ENCODE measurements at places on chromosomes 12 and 14.

DNA sequence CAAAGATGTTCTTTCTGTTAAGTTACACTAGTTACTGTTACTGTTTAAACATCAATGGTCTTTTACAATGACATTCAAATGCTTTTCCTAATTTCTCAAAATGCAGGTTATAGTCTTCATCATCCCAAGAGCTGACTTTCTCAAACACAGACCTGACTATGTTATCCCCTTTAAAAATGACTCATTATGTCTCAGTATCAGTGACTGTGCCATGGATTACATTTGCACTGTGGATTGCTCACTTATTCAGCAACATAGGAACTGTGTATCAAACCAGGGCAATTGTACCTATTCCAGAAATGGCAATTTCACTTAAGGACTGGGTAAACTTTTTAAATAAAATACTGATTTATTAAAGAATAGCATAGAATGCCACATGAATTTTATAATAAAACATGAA lies 630.2 kb upstream of the NOVA1 start:
- DNase-seq: no peak

DNA sequence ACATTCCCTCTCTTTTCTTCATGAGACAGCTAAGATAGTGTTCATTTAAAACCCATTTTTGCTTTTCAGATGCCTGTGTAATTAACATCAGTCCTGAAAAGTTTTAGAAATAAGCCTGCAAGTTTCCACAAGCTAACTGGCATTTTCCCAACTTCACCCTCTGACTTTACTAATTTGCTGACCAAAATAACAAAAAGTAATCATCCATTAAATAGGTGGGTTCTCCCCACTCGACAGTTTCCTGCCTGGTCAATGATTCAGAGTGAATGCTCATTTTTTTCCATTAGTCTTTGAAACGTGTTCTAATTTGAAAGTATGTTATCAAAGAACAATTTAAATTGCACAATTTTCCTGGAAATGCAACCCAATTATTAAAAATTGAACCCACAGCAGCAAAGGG lies 23.6 kb downstream of the NELL2 start:
- DNase-seq: no peak

DNA sequence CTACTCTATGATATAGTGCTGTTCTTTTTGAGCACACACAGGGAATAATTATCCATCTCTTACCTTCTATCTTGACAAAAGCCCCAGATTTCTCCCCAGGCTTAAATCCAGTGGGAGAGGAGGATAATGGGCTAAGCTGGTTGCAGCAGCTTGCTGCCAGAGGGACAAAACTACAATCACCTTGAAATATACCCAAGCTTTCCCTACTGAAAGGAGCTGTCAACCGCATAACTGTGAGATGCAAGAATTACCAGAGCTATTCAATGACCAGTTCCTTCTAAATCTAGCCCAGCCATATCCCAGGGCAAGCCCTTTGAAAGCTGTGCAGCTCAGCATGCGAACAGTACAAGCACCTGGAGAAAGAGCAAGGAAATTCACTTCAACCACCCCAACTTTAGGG lies 943 bp upstream of the MGAT4C start:
- no peak for DNase-seq

DNA sequence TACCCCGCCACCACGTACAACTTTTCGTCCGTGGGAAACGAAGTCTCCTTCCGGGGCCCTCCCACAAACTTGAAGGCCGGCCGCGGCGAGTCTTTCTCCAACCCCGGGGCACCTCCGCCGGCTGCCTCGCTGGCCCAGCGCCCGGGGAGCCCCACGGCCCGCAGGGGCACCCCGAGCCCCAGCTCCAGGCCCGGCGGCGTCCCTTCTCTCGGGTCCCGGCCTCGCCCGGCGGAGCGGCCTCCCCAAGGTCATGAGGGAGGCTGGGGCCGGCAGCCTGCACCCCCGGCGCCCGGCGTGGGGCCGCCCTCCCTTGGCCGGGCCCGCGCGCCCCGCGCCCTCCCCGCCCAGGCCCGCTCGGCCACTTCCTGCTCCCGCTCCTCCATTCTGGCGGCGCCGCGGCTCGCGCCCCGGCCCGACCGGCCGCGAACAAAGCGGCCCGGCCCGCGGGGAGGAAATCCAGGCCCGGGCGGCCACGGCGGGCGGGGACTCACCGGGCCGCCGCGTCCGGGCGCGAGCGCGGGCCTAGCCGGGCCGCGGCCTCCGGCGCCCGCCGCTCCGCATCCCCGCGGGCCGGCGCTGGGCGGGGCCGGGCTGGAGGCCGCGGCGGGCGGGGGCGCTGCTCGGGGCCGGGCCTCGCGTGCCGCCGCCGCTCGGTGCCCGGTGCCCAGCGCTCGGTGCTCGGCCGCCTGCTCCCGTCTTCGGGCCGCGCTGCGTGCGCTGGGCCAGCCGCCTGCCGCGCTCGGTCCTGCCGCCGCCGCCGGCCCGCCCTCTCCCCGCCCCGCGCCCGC lies at the start of gene AKT1:
TSS of gene AKT1 (minus strand) at position 756 of the 788 bp plus-strand sequence. CDS start 3,105 bp downstream, outside the sequence.
- DNase-seq: no peak

- no peak for DNase-seq
These were observed 414.8 kb downstream of the RMST start for GRCh38 chr12:97877404-97877803.

- no peak for DNase-seq
These were observed 5.4 kb upstream of the DCP1B start for GRCh38 chr12:2009623-2010022.

- no peak for DNase-seq
These were observed 8.5 kb upstream of the SCARB1 start for GRCh38 chr12:124872068-124872719.

GRCh38 chr12:58416236-58416635 lies 474.9 kb downstream of the ATP23 start:
- DNase-seq: no peak

DNA sequence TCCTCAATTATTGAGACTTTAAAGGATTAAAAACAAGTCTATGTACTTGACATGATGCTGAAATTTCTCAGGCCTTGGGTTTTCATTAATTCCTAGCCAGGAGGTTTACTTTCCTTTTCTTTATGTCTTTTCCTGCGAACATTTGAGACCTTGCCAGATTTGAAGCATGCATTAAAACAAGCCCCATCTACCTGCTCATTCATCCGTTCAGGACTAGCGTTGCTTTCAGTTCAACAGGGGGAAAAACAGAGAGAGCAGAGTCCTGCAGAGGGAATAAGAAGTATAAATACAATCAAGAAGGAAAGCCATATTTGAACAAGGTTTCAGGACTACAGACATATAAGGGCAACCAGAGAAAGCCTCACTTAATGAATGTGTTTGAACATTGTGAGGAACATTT lies 542.4 kb downstream of the DIO2 start:
- DNase-seq: no peak

GRCh38 chr14:51957950-51958349 lies 31.4 kb upstream of the RTRAF start:
- DNase-seq: no peak

DNA sequence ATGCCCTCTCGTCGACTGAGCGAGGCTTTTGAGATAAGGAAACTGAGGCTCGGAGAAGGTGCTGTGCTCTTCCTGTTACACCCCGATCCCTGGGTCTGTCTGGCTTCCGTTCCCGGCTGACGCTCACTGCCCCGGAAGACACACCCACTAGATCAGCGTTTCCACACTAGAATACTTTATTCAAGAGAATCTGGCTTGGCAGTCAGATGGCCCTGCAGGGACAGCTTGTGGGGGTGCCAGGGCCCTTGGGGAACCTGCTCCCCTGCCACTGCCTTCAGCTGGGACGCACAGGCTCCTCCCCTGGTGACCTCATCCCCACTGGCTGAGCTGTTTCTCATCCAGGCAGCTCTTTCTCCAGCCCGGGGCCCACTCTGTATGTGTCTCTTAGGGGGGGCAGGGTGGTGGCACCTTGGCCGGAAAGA lies 13.7 kb downstream of the PGF start:
- peak; percentile 14 for DNase-seq

DNA sequence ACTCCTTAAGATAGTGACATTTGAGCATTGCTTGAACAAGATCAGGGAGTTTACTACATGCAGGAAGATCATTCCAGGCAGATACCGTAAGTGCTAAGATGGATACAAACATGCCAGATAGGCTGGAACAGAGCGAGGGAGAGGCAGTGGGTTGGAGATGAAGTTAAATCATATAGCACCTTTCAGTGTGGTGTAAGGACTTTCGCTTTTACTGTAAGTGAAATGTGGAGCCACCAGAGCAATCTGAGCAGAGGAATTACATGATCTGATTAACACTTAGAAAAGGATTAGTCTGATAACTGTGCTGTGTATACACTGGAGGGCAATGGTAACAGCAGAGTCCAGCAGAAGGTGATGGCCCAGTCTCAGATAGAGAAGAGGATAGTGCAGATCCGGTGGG lies 163.0 kb upstream of the SSTR1 start:
- no peak for DNase-seq

DNA sequence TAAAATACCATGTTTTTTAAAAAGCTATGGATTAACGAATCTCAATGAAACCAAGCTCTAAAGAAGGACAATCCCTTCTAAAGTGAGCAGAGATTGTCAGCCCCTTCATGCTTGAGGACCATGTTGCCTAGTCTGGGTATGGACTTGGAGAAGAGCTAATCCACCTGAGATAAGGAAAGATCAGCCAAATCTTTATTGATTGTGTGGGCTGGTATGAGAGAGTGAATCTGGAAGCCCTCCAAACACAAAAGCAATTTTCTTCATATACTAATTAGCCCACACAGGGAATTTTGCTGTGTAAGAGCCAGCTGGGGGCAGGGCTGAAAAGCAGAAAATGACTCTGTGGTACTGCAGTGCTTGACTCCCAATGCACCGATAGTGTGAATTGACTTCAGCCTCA lies 47.4 kb upstream of the DICER1 start:
- no peak for DNase-seq

DNA sequence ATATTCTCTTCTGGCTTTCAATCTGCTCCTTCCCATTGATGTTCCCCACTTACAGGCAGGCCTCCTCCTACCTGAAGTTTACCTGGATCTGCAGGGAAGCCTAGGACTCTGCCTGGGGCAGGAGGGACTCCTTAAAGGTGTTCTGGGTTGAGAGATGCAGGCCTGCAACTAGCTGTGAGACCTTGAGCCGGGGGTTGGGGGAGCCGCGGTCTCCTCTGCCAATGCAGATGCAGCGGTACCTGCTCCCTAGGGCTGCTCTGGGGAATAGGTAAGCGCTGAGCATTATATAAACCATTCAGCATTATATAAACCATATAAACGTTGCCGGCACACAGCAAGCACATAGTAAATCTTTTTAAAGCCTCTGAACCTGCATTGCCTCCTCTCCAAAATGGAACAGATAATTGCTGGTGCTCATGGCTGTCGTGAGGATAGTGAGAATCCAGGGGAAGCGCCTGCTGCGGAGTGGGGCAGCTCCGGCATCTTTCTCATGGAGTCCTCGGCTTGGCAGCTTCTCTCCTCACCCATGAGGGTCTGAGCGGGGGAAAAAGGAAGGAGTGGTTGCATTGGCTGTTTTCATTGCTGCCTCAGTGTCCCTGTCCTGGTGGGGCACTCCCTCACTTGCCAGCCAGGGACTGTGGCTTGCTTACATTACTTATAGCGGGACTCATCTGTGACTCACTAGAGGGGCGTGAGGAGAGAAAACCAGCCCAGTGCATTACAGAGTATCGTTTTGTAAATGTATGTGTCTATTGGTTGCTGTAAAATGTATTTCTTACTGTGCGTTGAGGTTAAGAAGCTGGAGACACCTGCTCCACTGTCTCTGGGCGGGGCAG lies 12.5 kb upstream of the KRT80 start:
- DNase-seq: no peak

- no peak for DNase-seq
These were observed 12.9 kb upstream of the SERPINA4 start for GRCh38 chr14:94548131-94548998.

DNA sequence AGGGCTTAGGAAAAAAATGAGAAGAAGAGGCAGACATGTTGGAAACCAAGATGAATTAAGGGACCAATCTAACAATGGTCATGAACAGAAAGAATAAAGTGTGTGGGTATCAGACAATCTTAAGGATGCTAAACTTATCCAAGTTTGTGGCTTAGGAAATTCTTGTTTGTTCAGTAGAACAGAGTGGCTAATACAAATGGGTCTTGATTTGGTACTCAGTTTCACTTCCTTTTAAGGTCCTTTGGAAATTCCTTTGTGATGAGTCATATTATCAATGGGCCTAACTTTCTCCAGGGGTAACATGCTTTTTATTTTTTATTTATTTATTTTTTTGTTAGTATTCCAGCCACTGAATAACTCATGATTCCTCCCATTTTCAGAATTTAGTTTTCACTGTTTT lies 1154.7 kb upstream of the FLRT2 start:
- DNase-seq: no peak
